ENCODE measurements at places on chromosomes 5 and 9.

GRCh38 chr9:104746798-104747197 lies 685 bp upstream of the NIPSNAP3A start:
- no peak for DNase-seq

DNA sequence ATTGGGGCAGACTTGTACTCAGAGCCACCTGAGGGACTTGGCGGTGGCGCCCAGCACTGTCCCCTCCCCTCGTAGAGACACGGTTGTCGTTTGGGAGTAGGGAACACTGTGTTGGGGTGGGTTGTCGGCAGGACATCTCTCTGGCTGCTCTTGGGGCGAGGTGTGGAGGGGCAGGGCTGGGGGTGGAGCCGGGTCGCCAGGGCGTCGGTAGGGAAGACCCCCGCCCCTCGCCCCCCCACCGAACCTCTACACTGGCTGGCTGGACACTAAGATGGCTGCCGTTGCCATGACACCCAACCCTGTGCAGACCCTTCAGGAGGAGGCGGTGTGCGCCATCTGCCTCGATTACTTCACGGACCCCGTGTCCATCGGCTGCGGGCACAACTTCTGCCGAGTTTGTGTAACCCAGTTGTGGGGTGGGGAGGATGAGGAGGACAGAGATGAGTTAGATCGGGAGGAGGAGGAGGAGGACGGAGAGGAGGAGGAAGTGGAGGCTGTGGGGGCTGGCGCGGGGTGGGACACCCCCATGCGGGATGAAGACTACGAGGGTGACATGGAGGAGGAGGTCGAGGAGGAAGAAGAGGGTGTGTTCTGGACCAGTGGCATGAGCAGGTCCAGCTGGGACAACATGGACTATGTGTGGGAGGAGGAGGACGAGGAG lies 778 bp downstream of the TRIM41 start:
- DNase-seq: no peak

- no peak for DNase-seq
Observed at GRCh38 chr9:127188396-127188795, 66.0 kb upstream of the ANGPTL2 start.

DNA sequence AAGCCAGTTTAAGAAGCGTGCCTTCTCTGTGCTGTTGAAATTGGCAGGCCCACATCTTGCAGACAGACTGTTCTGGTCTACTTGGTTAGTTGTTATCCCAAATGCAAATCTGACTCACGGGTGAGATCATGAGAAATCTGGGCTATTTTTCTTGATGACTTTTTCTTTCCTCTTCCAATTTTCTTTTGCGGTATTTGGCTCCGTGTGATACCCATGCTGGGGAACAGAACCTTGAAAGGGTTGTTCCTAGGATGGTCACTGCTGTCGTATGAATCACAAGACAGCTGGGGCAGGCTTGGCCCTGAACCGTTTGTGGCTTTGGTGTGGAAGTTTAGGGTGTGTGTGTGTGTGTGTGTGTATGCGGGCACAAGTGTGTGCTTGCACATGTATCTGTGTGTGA lies 24.6 kb downstream of the PDZD2 start:
- no peak for DNase-seq

GRCh38 chr5:140192715-140193430 lies 17.9 kb downstream of the CYSTM1 start:
- DNase-seq: no peak
